ENCODE measurements at places on chromosomes 1 and 21. TPM values are rescaled to one million over a fixed set of nuclear protein-coding genes. Genes with fewer than 3 reads are reported as not detected.

The HSD3B1 gene
- total RNA-seq: not detected

GRCh38 chr1:54479251-54479650 lies 68.8 kb upstream of the ACOT11 start:
- no peak for DNase-seq

DNA sequence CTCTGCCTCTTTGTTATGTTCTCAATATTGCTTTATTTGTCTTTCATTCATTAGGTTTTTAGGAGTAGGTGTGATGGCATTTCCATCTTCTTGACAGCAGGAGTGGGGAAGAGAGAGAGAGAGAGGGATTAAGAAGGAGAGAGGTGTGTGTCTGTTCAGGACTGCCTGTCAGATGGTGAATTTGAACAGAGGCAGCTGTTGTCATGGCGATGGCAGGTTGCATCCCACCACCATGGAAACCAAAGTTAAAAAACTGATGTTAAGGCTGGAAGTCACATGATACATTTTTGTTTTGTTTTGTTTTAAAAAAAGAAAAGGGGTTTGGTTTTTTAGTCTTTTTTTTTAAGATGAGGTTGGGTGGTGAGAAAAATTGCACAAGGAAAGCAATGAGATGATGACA lies 18.3 kb downstream of the CACNA1E start:
- DNase-seq: no peak

GRCh38 chr1:202184750-202185460 lies 8.7 kb upstream of the LGR6 start:
- DNase-seq: peak; percentile 91

The CLCA4 gene
- total RNA-seq: not detected

The C8B gene
- total RNA-seq: 347 TPM

DNA sequence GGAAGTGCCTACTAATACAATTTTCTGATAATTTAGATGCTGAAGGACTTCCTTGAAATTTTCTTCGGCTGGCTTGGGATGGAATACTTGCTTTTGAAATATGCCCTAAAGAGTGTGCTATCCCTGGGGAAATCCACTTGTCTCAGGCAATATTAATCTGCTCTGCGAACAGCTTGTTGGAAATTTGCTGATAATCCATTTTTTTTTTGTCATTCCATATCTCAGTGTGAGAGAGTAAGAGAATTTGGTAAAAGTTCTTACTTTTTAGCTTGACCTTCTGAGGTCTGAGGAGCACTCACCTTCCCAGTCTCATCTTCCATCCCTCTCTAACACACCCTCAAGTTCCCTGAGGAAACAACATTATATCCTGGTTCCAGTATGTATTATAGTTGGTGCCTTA lies 36.8 kb downstream of the DNAJC6 start:
- no peak for DNase-seq

The ORC1 gene
- total RNA-seq: not detected

All from ascending aorta (tissue), 2 donors.